ENCODE measurements at places on chromosomes 5 and 9. TPM values are rescaled to one million over a fixed set of nuclear protein-coding genes. Genes with fewer than 3 reads are reported as not detected.

FGF1 gene
- polyA plus RNA-seq = not detected

ATP10B gene
- not detected for polyA plus RNA-seq

MYOZ3 gene
- not detected for polyA plus RNA-seq

PCDHGB2 gene
- polyA plus RNA-seq = not detected

OLFML2A gene
- not detected for polyA plus RNA-seq

BHMT2 gene
- not detected for polyA plus RNA-seq

FOXD4L3 gene
- polyA plus RNA-seq = not detected

VAV2 gene
- 0.12 TPM for polyA plus RNA-seq

FCN2 gene
- polyA plus RNA-seq = not detected

SREK1IP1 gene
- polyA plus RNA-seq = 16.6 TPM

MAPK9 gene
- 27.6 TPM for polyA plus RNA-seq

UAP1L1 gene
- polyA plus RNA-seq = 1.4 TPM

SMIM33 gene
- not detected for polyA plus RNA-seq

PTPN3 gene
- not detected for polyA plus RNA-seq

GFPT2 gene
- not detected for polyA plus RNA-seq

TOR1A gene
- polyA plus RNA-seq = 108 TPM

ARHGEF39 gene
- 1.1 TPM for polyA plus RNA-seq

PCDHB14 gene
- not detected for polyA plus RNA-seq

CFAP77 gene
- polyA plus RNA-seq = not detected

WDR31 gene
- polyA plus RNA-seq = not detected

PCDHB9 gene
- not detected for polyA plus RNA-seq

PRR7 gene
- 9.6 TPM for polyA plus RNA-seq

TMOD1 gene
- 1.7 TPM for polyA plus RNA-seq

ZNF879 gene
- 3.9 TPM for polyA plus RNA-seq

PRRC2B gene
- polyA plus RNA-seq = 48.1 TPM

EIF4E1B gene
- not detected for polyA plus RNA-seq

FSTL4 gene
- not detected for polyA plus RNA-seq

PCDHGA5 gene
- not detected for polyA plus RNA-seq

NIM1K gene
- not detected for polyA plus RNA-seq

DDX4 gene
- polyA plus RNA-seq = not detected

DNAI1 gene
- not detected for polyA plus RNA-seq

SPATA31D4 gene
- not detected for polyA plus RNA-seq

ZNF366 gene
- polyA plus RNA-seq = 0.62 TPM

IZUMO3 gene
- polyA plus RNA-seq = not detected

FSD1L gene
- polyA plus RNA-seq = 4.7 TPM

SH3PXD2B gene
- polyA plus RNA-seq = not detected

ROPN1L gene
- polyA plus RNA-seq = 9.1 TPM

TMEM232 gene
- not detected for polyA plus RNA-seq

CARTPT gene
- not detected for polyA plus RNA-seq

OTULINL gene
- polyA plus RNA-seq = 77.8 TPM

SIT1 gene
- polyA plus RNA-seq = 1.4 TPM

ADCY2 gene
- not detected for polyA plus RNA-seq

TAS2R1 gene
- not detected for polyA plus RNA-seq

AJM1 gene
- 0.09 TPM for polyA plus RNA-seq

ARRDC1 gene
- polyA plus RNA-seq = 60.7 TPM

UNC5A gene
- not detected for polyA plus RNA-seq

C9orf153 gene
- polyA plus RNA-seq = not detected

MLANA gene
- polyA plus RNA-seq = not detected

Measured in immature natural killer cell (primary cell).